ENCODE measurements at places on chromosomes 16 and 17. TPM values are rescaled to one million over a fixed set of nuclear protein-coding genes. Genes with fewer than 3 reads are reported as not detected.

The KRTAP4-3 gene
- not detected for total RNA-seq

GRCh38 chr16:15855704-15856003 is 1.2 kb downstream of the MYH11 start:
- no peak for DNase-seq

The GPATCH8 gene
- 16.6 TPM for total RNA-seq

DNA sequence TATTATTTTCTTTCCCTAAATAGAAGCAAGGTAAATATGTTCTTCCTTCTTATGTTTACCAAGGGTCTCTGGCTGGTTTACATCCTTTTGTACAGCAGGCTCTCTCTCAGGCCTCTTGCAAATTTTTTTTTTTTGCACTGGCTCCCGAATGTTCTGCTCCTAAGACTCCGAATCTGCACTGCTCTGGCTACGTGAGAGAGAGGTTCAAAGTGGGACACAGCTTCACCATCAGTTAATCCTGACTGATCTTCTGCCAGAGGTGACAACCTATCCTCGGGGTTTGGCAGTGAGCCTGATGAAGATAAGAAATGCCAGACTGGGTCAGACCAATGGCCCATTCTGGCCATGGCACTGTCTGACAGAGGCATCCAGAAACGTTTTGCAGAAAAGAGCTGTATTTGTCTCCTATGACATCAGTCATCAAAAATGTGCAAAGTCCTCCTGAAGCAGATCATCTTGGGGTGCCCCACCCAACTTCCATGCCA is 136.9 kb downstream of the GRIN2A start:
- DNase-seq, result no peak

The ASGR1 gene
- total RNA-seq, result 0.14 TPM

GRCh38 chr17:22461460-22462145 is 769.3 kb downstream of the KCNJ18 start:
- no peak for DNase-seq

The MT1A gene
- 1.2 TPM for total RNA-seq

GRCh38 chr16:30949650-30950515 is 1.0 kb downstream of the ORAI3 start:
- peak; percentile 87 for DNase-seq
